Neural crest cell (in vitro differentiated cells): ENCODE measurements at places on chromosomes 12 and 14.

DNA sequence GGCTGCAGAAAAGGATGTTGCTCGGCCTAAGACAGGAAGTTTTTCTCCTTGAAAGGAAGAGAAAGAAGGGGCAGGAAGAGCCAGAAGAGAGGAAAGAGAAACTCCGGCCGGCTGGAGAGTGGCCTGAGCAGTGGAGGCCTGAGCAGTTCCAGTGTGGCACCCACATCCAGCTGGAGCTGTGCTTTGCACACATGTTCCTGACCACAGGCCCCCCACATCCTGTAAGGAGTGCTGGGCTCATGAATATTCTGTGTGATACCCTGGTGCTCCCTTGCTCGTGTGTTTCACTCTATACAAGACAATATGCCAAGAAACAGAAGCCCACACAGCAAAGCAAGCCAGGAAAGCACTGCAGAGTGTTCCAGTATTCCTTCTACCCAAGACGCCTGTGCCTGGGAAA is 27.1 kb downstream of the POLE start:
- no peak for DNase-seq

DNA sequence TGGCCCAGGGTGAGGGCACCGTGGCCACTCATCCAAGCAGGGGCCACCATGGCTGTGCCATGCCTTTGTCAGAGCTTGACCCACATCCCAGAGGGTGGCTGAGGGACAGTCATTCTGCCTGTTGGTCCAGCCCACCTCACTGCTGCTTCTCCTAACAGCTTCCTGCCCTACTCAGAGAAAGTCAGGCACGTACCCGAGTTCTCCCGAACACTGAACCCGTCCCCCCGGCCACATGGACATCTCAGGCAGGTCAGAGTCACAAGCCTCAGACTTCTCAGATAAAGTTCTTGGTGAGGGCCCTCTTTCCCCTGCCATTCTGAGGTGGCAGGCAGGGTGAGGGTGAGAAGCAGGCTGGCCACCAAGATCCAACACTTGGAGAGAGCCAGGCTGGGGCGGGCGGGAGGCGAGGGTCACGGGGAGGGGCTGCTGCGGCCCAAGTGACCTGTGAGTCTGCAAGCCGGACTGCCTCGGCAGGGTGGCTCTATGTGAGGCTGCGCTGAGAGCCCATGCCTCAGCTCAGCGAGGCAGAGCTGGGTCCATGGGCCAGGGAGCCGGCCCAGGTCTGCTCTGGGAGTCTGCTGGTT is 317.8 kb downstream of the TMEM121 start:
- DNase-seq: no peak

GRCh38 chr12:64893961-64894360 is 69.5 kb downstream of the TBC1D30 start:
- DNase-seq: no peak

DNA sequence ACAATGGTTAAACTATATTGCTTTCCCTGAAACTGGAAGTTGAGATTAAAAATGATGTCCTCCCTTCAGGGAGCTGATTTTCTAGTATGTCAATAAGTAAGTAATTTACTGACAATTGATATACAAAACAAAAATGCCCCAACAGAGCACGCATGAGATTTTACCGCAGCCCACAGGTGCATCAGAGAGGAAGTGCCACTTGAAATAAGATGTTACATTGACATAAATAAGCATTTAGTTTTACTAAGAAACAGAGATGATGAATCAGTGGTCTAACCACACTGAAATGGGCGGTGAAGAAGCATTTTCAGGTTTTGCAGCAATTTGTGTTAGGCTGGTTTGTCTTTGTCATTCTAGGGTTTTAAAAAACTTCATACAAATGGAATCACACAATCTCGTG is 8.8 kb upstream of the CLECL1 start:
- DNase-seq: no peak

- no peak for DNase-seq
These were observed 46.0 kb upstream of the LGR5 start for GRCh38 chr12:71393625-71394024.

DNA sequence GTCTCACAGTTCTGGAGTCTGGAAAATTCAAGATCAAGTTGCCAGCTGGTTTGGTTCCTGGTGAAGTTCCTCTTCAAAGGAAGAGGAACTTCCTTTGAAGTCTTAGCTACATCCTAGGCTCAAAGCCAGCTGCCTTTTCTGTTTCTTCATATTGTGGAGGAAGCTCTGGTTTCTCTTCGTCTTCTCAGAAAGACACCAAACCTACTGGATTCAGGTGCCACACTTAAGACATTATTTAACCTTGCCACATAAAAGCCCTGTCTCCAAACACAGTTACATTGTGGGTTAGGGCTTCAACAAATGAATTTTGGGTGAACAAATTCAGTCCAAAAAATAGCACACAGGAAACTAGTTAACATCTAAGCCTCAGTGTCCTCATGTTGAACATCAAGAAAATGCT is 1019.8 kb downstream of the GALC start:
- no peak for DNase-seq

DNA sequence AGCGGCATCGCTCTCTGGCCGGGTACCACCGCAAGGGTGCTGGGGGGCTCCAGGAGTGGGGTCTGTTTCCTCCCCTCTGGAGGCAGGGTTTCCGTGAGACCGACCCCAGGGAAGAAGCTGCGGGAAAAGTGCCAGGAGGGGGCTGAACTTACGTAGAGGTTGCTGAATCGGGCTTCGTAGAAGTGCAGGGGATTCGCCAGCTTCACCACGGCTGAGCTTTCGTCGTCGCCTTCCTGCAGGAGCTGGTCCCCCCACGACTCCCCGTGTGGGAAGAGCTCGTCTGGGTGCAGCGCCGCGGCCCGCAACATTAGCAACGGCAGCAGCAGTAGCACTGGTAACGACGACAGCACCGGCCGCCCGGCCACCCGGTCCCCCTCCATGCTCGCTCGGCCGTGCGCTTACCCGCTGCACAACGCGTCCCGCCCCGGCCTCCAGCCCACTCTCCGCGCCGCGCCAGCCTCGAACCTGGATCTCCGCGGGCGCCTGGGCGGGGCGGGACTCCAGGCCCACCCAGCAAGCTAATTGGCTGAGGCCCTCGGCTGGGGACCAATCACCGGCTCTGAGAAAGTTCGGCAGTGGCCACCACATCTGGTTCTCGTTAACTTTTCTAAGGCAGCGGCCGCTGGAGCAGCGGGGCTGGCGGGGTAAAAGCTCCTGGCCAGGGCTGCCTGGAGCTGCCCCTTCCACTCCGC is at the start of gene NID2:
NID2 (minus strand) TSS at position 445 of the 692 bp plus-strand sequence; CDS start at position 380, 65 bp downstream.
- DNase-seq: peak; percentile 84

GRCh38 chr14:88195676-88196075 is 127.4 kb downstream of the KCNK10 start:
- peak; percentile 21 for DNase-seq
